Substantia nigra (tissue), 51 donors: ENCODE measurements at places on chromosomes 6 and 20.

GRCh38 chr6:45970326-45970725, 45.3 kb downstream of the CLIC5 start:
- DNase-seq, result no peak

DNA sequence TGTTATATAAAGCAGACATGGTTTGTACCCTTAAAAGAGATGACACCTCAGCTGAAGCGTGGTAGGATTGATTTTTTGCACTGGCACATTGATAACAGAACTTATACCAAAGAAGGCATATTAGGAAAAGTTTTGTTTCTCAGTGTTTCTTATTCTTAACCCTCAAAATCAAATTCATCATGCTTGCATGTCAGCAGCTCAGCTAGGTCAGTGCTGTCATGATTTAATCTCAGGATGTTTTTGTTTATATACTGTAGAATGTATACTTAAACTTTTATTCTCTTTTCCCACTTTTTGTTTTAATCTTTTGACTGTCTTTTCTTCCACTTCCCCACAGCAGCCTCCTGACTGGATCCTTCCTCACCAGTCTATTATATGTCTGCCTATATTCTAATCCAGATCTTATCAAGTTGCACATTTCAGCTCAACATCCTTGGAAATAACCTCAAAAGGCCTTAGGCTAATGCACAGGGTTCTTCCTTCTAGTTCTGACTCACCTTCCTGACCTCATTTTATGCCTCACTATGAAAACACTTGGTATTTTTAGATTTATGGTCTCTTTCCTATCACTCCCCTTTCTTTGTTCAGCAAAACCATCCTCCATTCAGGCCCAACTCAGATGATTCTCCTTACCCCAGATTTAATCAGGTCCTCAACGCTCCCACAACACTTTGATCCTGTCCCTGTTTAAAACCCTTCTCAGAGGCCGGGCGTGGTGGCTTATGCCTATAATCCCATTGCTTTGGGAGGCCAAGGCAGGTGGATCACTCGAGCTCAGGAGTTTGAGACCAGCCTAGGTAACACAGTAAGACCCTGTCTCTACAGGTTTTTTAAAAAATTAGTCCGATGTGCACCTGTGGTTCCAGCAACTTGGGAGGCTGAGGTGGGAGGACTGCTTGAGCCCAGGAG, 7.2 kb downstream of the HEBP2 start:
- DNase-seq, result no peak

DNA sequence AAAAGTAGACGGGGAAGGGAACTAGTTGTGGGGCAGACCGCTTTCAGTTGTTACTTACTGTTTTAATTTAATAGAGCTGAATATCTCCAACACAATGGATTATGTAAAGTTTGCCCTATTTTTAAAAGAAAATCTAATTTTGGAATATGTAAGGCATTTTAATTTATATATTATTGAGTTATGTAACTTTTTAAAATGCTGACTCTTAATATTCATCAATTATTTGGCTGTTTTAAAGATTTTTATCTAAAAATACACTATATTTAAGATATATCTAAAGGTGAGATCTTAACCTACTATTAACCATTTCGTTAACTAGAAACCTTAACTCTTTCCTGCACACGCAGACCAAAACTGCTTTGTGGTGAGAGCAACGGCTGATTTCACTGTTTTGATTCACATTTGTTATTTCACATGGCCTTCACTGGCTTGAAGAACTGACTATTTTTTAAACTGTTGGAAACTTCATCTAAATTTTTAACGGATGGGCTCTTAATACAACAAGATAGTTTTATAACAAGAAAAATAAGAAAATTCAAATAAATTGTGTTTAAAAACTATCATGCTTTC, 87.9 kb downstream of the HUS1B start:
- DNase-seq, result no peak

GRCh38 chr6:74632196-74632875, 573.5 kb downstream of the COL12A1 start:
- no peak for DNase-seq

- DNase-seq, result no peak
Observed at GRCh38 chr20:52859156-52859876, 112.8 kb upstream of the TSHZ2 start.
